ENCODE measurements at places on chromosomes 7 and 10.

- no peak for DNase-seq
These were observed 28.8 kb upstream of the CUL1 start for GRCh38 chr7:148669927-148670326.

GRCh38 chr7:28700096-28700495, 258.0 kb downstream of the TRIL start:
- no peak for DNase-seq

DNA sequence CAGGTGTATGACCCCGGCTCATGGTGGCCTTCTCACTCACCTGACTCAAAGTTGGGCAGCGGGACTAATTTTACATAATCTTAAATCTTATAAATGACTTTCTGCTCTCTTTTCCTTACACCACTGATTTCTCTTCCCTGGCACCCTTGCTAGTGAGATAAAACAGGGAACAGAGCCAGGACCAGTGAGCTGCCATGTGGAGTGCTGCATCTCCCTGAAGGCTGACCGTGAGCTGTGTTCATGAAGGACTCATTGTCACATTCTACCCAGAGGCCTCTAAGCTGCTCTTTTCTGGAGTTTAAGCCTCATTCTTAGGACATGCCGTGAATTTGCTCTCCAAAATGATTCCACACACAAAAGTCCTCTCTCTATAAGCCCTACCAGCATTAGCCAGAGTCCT, 762.3 kb downstream of the AUTS2 start:
- no peak for DNase-seq

GRCh38 chr10:98832738-98833137, 386.0 kb upstream of the HPS1 start:
- DNase-seq = no peak

DNA sequence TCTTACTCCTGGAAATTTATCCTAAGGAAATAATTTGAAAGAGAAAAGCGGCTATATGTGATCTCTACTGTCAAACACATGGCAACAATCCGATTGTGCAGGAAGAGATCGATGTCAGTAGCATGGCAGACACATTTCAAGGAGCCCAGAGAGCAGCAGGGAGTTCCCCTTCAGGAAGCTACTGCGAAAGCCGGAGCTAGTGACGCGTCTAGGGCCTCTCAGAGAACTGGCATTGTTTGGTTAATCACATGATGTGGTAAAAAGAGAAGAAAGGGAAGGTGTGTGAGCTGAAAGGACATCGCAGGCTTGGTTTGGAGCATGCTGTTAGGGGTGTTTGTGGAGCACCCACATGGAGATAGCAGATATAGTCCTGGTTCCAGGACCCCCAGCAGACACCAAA, 74.9 kb downstream of the BEND7 start:
- DNase-seq = no peak

DNA sequence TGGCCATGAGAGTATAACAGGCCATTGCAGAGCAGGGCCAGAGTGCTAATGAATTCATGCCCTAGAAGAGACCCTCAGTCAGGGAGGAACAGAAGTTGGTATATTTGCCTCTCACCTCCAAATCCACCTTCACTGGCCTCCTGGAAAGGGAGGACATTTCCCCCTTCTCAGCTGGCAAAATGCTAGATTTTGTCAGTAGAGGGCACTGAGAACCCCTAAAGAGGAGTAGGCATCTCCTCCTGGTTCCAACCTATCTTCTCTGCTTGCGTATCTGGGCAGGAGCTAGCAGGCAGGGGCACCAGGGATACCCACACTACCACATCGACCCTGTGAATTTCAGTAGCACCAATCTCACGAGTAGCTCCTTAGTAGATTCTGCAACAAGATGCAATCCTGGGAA, 79.8 kb upstream of the GHITM start:
- DNase-seq = no peak

DNA sequence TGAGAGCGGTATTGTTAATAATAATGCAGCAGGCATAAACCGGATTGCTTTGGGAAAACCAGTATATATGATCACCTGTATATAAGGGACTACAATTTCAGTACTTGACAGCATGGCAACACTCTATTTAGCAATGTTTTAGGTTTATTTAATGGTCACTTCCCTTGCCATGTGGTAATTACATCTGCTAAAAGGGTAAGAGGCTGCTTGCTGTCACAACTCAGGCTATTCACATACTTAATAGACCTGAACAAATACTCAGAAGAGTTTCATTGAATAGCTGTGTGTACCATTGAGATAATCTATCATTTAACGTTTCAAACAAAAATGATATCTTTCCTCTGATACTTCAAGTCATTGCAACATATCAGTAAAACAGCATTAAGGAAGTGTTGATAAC, 90.1 kb downstream of the PCDH15 start:
- no peak for DNase-seq

- DNase-seq = no peak
These were observed 89.3 kb downstream of the HIP1 start for GRCh38 chr7:75649462-75649861.

- no peak for DNase-seq
These were observed 1078.3 kb downstream of the NRG3 start for GRCh38 chr10:82953331-82953730.

DNA sequence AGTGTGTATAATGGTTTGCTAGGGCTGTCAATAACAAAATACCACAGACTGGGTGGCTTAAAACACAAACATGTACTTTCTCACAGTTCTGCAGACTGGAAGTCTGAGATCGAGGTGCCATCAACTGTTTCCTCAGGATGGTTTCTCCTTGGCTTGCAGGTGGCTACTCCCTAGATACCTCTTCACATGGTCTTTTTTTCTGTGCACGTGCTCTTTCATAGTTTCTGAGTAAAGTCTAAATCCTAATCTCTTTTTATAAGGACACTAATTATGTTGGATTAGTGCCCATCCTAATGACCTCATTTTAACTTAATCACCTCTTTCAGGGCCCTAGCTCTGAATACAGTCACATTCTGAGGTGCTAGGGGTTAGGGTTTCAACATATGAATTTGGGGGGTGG, 65.9 kb downstream of the AMPH start:
- DNase-seq = no peak

DNA sequence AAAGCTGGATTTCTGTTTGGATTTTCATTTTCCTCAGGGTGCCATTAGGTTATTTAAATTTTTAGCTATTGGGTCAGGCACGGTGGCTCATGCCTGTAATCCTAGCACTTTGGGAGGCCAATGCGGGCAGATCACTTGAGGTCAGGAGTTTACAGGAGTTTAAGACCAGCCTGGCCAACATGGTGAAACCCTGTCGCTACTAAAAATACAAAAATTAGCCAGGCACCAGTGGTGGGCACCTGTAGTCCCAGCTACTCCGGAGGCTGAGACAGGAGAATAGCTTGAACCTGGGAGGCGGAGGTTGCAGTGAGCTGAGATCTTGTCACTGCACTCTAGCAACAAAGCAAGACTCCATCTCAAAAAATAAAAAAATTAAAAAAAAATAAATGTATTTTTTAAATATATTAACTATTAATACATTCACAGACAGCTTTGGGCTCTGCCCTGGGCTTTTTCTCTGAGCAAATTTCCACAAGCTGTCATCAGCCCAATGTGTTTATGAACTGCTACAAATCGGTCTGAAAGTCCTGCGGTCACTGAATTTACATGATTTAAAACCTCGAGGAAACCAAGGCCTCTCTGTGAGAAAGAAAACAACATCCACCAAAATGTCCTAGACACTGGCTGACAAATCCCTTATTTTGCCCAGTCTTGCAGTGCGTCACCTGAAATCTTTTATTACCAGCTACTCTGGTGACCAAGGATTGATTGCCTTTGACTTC, 19.2 kb upstream of the PLEKHS1 start:
- DNase-seq = no peak

DNA sequence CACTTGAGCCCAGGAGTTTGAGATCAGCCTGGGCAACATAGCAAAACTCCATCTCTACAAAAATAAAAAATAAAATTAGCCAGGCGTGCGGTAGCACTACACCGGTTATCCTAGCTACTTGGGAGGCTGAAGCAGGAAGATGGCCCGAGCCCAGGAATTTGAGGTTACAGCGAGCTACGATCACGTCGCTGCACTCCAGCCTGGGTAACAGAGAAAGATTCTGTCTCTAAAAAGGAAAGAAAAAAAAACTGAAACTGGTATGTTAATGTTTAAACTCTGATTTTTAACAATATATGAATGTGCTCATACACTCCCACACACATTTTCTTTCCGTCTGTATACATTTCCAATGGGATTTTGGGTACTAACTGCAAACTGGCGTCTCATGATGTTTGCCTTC, 140.6 kb upstream of the KMT2E start:
- no peak for DNase-seq

Data from stimulated activated CD8-positive, alpha-beta memory T cell treated with anti-CD3 and anti-CD28 coated beads, Interleukin-4, amount 100 ng/mL, for 4 hours (primary cell).